Nephron progenitor cell (in vitro differentiated cells): ENCODE measurements at places on chromosomes 2 and 18.

DNA sequence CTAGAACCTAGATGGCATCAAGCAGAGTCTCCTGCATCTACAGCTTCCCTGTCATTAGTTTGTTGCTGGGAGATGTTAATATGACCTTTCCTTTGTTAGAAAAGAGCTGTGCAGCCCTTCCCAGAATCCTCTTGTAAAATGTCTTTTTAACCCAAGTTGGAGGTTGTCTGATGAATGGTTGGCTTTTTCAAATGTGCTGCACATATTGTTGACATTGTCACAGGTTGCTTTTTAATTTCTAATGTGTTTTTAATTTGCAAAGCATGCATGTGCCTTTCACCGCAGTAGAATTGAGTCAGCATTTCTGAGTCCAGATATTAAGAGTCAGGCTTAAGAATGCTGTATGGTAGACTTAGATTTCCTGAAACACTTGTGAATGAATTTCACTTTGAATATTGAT is 120.8 kb downstream of the GREB1L start:
- H3K27me3 ChIP-seq, result no peaks in the 10 kb centered on the region
- no peak for DNase-seq
- no peak overlapping the region for H3K27ac ChIP-seq
- peaks cover 7% of the 10 kb centered on the region for H3K4me1 ChIP-seq

- H3K36me3 ChIP-seq, result peaks cover 27% of the 10 kb centered on the region
- H3K4me3 ChIP-seq, result no peak overlapping the region
- no peaks in the 10 kb centered on the region for H3K27me3 ChIP-seq
Observed at GRCh38 chr18:39761273-39761672, 2193.8 kb upstream of the PIK3C3 start.

- no peaks in the 10 kb centered on the region for H3K4me1 ChIP-seq
- H3K27ac ChIP-seq, result no peak overlapping the region
- no peak for DNase-seq
- no peaks in the 10 kb centered on the region for H3K36me3 ChIP-seq
Observed at GRCh38 chr2:41187376-41188122, 735.7 kb upstream of the SLC8A1 start.

DNA sequence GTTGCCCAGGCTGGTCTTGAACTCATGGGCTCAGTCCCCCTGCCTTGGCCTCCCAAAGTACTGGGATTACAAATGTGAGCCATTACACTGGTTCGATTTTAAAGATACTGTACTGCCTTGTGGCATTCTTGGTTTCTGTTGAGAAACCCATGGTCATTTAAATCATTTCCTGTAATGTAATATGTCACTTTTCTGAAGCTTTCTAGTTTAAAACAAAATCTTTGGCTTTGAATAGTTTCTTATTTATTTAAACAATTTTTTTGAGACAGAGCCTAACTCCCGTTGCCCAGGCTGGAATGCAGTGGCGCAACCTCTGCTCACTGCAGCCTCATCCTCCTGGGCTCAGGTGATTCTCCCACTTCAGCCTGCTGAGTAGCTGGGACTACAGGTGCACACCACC is 8.9 kb downstream of the ZNF512 start:
- DNase-seq, result no peak
- no peak overlapping the region for H3K4me3 ChIP-seq
- no peaks in the 10 kb centered on the region for H3K27me3 ChIP-seq
- H3K27ac ChIP-seq, result no peak overlapping the region
- H3K36me3 ChIP-seq, result peaks cover 81% of the 10 kb centered on the region

DNA sequence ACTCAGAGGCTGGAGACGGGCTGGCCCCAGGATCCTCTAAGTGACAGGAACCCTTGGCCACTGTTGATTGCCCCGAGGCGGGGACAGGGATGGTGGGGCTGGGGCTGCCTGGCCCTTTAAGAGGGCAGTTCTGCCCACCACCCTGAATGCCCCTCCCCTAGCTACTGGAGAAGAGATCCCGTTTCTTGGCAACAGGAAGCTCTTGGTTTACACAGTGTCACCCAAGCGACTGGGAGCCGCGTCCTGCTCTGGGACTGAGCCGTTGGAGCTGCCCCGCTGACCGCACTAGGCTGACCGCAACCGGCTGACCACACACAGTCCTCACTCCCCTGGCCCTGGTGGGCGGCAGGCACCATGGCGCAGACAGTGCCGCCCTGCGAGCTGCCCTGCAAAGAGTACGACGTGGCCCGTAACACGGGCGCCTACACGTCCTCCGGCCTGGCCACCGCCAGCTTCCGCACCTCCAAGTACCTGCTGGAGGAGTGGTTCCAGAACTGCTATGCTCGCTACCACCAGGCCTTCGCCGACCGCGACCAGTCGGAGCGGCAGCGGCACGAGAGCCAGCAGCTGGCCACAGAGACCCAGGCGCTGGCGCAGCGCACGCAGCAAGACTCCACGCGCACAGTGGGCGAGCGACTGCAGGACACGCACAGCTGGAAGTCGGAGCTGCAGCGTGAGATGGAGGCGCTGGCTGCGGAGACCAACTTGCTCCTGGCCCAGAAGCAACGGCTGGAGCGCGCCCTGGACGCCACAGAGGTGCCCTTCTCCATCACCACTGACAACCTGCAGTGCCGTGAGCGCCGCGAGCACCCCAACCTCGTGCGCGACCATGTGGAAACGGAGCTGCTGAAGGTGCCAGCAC is at the start of gene TEKT4:
Gene TEKT4, plus strand, starts transcription at position 205 of the 862 bp plus-strand sequence. Its CDS starts 150 bp downstream, at position 355.
- peaks cover 57% of the 10 kb centered on the region for H3K27me3 ChIP-seq
- H3K4me1 ChIP-seq, result peaks cover 9% of the 10 kb centered on the region
- H3K27ac ChIP-seq, result peak within 1 kb of the TSS; percentile 59
- no peaks in the 10 kb centered on the region for H3K36me3 ChIP-seq
- peak within 1 kb of the TSS; percentile 72 for H3K4me3 ChIP-seq
- DNase-seq, result peak; percentile 72

GRCh38 chr2:136051725-136052048 is 66.3 kb upstream of the DARS1 start:
- no peak overlapping the region for H3K4me3 ChIP-seq
- no peaks in the 10 kb centered on the region for H3K36me3 ChIP-seq
- H3K27me3 ChIP-seq, result peaks cover 8% of the 10 kb centered on the region
- H3K4me1 ChIP-seq, result peaks cover 14% of the 10 kb centered on the region
- DNase-seq, result no peak
- no peak overlapping the region for H3K27ac ChIP-seq

DNA sequence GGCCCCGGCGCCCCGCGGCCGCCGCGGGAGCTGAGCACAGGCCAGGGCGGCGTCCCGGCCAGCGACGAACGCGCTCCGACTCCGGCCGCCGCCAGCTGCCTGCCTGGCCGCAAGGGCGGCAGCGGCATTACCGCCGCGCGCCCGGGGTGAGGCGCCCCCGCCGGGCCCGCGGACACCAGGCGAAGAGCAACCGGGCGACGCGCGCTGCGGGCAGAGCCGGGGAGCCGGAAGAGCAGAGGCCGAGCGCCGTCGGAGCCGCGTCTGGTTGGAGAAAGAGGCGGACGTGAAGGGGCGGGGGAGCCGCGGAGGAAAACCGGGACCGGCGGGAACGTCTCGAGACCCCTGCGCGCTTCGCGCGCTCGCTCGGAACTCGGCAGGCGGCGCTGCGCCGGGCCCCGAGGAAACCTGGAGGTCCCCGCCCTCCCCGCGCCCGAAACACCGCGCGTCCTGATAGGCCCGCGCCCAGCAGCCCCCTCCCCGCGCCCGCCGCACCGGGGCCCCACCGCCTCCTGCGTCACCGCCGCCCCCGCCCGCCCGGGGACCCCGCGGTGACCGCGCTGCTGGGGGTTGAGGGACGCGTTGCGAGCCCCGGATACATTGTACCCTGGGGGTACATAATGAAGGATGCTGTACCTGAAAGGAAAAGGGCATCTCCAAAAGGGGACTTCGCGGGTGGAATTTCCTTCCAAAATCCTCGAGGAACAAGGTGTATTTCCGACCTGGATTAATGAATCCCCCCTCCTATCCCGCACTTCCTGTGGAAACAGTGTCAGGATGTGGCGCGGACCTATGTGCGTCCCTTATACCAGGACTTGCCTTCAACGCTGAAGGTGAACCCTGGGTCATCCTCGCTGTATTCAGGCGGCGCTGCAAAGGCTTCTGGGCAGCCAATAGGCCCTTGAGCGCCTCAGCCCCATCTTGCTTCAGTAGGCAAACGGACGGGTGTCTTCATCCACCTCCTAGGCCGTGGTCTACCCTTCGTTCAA is 1.0 kb upstream of the B4GALT6 start:
- H3K4me3 ChIP-seq, result peak overlapping the region; percentile 87
- H3K4me1 ChIP-seq, result peaks cover 45% of the 10 kb centered on the region
- peak overlapping the region; percentile 87 for H3K27ac ChIP-seq
- peak; percentile 86 for DNase-seq
- H3K27me3 ChIP-seq, result no peaks in the 10 kb centered on the region

GRCh38 chr2:229443546-229444268 is 172.6 kb upstream of the PID1 start:
- H3K4me1 ChIP-seq, result peaks cover 12% of the 10 kb centered on the region
- DNase-seq, result no peak
- H3K27ac ChIP-seq, result no peak overlapping the region
- H3K4me3 ChIP-seq, result no peak overlapping the region

GRCh38 chr2:222754324-222754930 is 83.0 kb downstream of the MOGAT1 start:
- peaks cover 57% of the 10 kb centered on the region for H3K4me1 ChIP-seq
- peaks cover 7% of the 10 kb centered on the region for H3K36me3 ChIP-seq
- peaks cover 4% of the 10 kb centered on the region for H3K27me3 ChIP-seq
- peak overlapping the region; percentile 98 for H3K27ac ChIP-seq

DNA sequence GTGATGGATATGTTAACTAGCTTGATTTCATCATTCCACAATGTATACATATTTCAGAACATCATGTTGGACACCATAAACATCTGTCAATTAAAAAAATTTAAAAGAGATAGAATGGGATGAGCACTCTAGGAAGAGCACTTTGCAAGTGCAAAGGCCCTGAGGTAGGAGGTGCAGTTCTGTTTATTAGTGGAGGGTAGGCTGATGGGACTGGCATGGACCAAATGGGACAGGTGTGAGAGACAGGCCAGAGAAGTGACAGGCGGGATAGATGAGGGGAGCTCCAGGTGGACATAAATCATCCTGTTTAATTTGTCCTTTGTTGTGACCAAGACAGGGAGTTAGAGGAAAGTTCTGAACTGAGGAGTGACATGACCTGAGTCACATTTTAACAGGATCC is 477.9 kb downstream of the TSN start:
- no peak overlapping the region for H3K27ac ChIP-seq
- no peaks in the 10 kb centered on the region for H3K4me1 ChIP-seq

DNA sequence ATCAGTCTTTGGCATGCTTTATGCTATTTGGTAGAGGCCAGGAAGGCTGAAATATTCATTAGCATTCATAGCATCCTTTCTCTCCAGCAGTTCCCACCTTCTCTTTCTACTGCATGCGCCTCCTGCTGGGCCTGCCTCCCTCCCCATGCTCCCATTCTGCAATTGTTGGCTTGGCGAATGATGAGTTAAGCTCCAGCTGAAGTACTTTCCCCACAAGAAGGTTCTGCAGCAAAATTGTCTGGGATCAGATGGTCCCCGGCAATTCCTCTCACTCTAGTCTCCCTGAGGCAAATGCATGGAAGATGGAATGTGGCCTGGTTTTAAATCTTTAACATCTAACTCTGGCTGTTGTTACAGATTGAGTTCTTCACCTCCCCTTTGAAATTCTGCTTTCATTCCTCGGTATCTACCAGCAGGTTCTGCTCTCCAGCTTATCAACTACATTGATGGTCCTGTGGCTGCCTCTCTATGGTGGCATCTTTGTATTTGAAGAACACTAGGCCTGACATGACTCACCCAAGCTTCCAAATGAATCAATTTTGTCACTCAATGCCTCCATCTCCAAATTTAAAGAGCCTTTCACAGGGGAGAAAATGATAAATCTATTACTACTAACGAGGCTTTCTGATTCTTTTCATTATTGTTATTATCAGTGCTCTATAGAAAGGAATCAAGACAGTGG is 55.9 kb downstream of the KCTD18 start:
- H3K27me3 ChIP-seq, result peaks cover 9% of the 10 kb centered on the region
- no peak for DNase-seq
- peaks cover 22% of the 10 kb centered on the region for H3K36me3 ChIP-seq
- peak overlapping the region; percentile 27 for H3K27ac ChIP-seq
- no peak overlapping the region for H3K4me3 ChIP-seq
- peaks cover 24% of the 10 kb centered on the region for H3K4me1 ChIP-seq

DNA sequence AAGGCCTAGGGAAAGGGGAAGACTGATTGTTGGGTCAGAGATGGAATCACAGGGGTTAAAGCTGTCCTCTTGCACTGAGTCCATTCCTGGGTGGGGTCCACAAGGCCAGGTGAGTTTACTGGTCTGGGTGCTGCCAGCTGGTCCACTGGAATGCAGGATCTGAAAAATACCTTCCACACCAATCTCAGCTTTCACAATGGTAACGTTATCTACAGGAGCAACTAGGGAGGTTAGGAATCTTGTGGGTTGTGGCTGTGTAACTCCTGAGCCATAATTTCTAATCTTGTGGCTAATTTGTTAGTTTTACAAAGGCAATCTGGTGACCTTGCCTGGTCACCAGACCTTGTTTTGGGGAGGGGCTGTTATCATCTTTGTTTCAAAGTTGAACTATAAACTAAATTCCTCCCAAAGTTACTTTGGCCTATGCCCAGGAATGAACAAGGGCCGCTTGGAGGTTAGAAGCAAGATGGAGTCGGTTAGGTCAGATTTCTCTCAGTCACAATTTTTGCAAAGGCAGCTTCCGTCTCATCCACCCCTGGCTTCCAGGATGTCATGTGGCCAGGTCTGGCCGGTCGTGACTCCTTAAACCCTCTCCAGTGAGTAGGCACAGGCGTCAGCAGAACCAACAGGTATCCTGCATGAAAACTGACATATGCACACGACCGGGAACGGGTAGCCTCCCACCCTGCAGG is 123.3 kb upstream of the SH3BP4 start:
- no peaks in the 10 kb centered on the region for H3K36me3 ChIP-seq
- H3K4me3 ChIP-seq, result no peak overlapping the region
- DNase-seq, result no peak
- peaks cover 38% of the 10 kb centered on the region for H3K4me1 ChIP-seq
- H3K27ac ChIP-seq, result no peak overlapping the region

DNA sequence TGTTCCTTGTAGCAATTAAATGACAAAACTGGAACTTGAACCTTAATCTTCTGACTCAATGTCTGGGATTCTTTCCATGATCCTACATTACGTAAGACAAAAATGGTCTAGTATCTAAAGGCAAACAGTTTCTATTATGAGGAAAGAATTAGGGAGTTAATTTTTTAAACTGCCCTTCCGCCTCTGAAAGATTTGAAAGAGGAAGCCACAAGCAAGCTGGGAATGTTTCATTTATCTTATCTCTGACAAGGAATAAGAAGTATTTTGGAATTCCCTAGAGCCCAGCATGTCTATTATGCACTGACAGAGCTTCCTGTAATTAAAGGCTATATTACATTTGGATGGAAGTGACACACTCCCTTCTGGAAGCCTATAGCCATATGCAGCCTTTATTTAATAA is 558.8 kb upstream of the CDH2 start:
- no peaks in the 10 kb centered on the region for H3K27me3 ChIP-seq
- DNase-seq, result no peak
- peaks cover 6% of the 10 kb centered on the region for H3K4me1 ChIP-seq
- no peak overlapping the region for H3K27ac ChIP-seq
